EH (cell line): ENCODE measurements at places on chromosomes 13 and 19.

DNA sequence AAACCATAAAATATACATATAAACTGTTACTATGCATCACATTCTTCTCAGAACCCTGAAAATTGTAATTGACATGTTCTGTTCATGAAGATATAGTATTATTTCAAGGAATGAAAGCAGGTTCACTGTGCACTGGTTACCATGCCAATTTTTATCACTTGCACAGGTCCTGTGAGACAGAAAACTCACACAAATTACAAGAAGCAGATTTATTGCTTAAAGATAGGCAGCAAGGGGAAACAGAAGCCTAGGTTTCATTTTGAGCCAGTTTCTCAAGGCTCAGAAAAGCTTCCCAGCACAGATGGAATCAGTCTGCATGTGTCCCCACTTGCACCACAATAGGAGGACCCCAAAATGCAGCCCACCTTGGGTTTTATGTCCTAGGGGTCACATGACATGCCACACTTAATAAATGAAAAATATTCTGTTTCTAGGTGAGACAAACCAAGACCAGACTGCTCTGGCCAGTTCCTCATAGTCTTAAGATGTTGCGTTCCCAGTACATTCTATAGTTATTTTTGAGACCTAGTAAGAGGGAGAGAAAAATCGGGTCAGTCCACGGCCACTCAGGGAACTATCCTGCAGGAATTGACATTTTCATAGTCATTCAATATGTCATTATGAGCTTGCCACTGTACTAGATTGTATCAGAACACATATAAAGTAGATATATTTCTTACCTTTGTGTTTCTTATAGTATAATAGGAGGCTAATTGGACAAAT, 459.1 kb upstream of the ATXN8OS start:
- no peak for DNase-seq

GRCh38 chr19:40461669-40462221, 3.8 kb downstream of the BLVRB start:
- no peak for DNase-seq

DNA sequence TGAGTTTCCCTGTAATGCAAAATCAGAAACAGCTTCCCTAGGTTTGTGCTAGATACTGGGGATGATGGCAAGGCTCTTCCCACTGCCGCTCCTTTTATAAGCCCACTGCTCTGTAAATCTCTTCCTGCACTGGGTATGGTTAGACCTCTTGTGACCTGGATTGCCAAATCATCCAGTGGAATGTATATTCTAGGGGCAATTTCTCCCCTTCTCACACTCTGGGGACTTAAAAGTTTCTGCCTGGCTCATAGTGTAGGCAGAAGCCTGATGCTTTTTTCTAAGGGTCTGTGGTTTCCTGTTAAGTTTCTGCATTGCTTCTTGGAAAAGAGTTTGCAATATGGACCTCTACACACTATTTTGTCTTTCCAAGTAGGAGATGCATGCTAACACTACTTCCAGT, 1582.0 kb upstream of the PCDH20 start:
- DNase-seq, result no peak

DNA sequence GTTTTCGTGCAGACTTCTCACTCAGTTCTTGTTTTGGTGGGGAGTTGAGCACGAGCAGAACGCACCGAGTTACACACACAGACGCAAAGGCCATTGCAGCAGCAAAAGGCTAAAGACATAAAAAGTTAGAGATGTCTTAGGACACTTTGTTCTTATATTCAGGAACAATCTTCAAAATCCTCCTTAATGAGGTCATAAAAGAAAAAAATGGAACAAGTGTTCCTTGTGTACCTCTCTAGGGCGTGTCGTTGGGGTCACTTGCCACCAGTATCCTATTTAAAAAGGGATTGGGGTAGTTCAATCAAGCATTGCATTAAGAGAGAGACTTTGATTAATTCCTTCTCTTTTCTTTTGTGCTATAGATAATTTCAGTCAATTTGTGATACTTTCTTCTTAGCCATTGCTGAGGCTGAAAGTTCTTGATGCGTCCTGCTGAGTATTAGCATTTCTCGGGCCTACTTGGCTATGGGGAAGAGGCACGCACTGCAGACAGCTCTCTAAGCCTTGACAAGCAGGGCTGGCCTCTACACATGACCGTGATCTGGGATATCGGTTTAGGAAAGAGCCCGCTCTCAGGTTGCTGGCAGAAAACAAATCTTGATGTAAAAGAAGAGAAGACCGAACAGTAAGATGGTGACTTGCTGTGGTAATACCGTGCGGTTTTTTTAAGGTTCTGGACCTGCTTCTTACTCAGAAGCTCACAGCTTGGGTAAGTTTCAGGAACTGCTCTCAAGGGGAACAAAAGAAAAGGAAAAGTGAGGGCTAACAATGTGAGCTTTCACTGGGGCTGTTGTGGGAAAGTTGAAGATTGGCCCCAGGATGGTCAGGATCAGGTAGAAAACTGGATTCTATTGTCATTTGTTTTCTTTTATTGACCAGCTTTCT, 223.6 kb downstream of the TM9SF2 start:
- no peak for DNase-seq

- DNase-seq, result peak; percentile 84
Observed at GRCh38 chr13:101398191-101398590, 18.1 kb downstream of the NALCN start.

GRCh38 chr19:18251587-18252369, 22.5 kb downstream of the IQCN start:
- peak; percentile 70 for DNase-seq

GRCh38 chr13:60838581-60838980, 441.6 kb downstream of the TDRD3 start:
- no peak for DNase-seq
